ENCODE measurements at places on chromosomes 5 and 9. TPM values are rescaled to one million over a fixed set of nuclear protein-coding genes. Genes with fewer than 3 reads are reported as not detected.

The FKBP15 gene
- total RNA-seq = 16.9 TPM

The DAP gene
- total RNA-seq = 60.9 TPM

The ACTBL2 gene
- not detected for total RNA-seq

The CD14 gene
- 5.6 TPM for total RNA-seq

The NREP gene
- 2.7 TPM for total RNA-seq

The GNE gene
- 16.7 TPM for total RNA-seq

The PTGES gene
- 92.3 TPM for total RNA-seq

The FAM153A gene
- not detected for total RNA-seq

The DMRT2 gene
- not detected for total RNA-seq

The SHLD3 gene
- total RNA-seq = 2.0 TPM

The PNPLA7 gene
- 0.75 TPM for total RNA-seq

The REEP2 gene
- total RNA-seq = 5.9 TPM

The C8G gene
- 1.9 TPM for total RNA-seq

The IFNK gene
- total RNA-seq = not detected

The RNF183 gene
- not detected for total RNA-seq

The GMCL2 gene
- total RNA-seq = not detected

The FCN1 gene
- not detected for total RNA-seq

The BTNL3 gene
- total RNA-seq = not detected

The IRX2 gene
- 1.3 TPM for total RNA-seq

The TAF11L5 gene
- not detected for total RNA-seq

The DCTN4 gene
- 18.4 TPM for total RNA-seq
